ENCODE measurements at places on chromosomes 1 and 21. TPM values are rescaled to one million over a fixed set of nuclear protein-coding genes. Genes with fewer than 3 reads are reported as not detected.

Gene TACSTD2
- total RNA-seq = 103 TPM

DNA sequence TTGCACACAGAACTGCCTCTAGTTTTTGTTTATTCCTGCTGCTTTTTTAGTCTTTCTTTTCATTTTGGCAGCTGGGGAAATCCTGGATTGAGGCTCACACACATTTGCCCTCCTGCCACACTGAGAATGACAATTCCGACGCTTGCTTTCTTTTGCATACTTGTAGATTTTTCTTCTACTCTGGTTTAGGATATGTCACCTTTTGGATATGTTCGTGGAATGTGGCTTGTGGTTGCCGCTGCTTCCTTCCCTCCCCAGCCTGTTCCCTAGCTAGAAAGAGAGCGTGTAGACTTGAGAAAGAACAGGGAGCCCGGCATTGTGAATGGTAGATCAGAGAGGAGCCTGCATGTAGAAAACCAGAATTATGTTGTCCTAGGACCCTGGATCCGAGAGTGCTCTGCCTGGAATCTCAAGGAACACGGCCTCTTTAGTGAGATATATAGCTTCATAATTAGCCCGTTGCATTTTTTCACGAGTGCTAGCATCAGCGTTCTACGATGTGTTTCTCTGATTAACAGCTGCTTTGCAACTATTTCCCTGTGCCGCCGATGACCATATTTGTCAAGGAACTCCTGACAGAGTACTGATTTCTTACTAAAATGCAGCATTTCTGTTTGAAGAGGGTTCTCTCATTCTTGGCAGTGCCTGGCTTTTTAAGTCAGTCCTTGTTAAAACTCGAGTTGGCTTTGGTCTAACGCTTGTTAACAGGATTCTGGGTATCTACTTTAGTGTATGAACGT is 56.2 kb downstream of the PEX14 start:
- DNase-seq = no peak

GRCh38 chr1:61102041-61102440 is 19.7 kb downstream of the NFIA start:
- no peak for DNase-seq

Gene DMBX1
- not detected for total RNA-seq

DNA sequence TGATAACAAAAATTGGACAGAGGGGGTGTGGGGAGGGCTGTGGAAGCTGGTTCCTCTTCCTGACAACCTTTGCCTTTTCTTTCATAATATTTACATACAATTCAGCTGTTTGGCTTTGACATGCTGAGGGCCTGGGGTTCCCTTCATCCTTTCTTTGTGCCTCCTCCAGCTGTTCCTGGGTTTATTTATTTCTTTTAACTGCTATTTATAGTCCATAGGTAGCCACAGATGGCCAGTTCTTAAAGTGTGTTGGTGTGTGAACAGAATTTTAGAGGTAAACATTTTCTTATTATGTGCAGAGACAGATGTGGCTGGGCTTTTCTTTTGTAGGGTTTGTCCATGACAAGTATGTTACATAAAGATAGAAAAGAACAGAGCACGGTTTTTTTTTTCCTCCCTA is 34.1 kb upstream of the CNIH3 start:
- no peak for DNase-seq

Gene MASP2
- total RNA-seq = 0.24 TPM

DNA sequence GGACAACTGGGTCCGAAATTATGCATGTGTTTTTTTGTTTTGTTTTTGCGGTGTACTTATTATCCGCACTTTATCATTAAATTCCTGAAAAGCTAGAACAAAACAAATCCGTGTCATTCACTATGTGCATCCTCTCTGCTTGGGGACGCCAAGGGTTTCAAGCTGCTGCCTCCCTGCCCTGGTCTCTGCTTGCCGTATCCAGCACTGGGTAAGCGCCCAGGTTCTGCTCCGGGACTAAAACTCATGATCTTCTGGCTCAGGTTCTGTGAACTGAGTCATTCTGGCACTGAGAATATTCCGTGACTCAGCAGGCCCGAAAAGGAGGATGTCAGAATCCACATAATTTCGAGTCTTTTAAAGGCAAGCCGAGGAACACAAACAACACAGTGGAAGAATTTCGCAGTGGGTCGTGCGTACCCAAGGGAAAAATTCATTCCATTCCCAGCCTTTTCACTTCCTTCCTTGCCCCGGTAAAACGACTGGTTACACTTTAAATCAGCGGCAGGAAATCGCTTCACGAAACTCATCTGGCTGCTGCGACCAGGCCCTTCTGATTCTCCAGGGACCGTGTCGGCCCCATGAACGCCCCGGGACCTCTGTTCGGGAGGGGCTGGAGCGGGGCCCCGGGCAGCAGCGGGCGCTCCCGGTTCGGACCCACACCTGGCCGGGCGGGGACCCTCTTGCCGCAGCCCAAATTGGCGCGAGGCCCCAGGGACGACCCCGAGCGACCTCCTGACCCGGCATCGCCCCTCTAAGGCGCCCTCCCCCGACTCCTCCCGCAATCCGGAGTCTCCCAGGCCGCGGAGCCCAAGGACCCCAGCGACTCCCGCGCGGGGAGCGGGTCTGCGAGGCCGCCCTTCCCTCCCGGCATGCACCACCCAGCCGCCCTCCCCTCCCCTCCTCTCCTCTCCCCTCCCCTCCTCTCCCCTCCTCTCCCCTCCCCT is 746 bp upstream of the LAMC1 start:
- DNase-seq = peak; percentile 87

Gene LELP1
- not detected for total RNA-seq

DNA sequence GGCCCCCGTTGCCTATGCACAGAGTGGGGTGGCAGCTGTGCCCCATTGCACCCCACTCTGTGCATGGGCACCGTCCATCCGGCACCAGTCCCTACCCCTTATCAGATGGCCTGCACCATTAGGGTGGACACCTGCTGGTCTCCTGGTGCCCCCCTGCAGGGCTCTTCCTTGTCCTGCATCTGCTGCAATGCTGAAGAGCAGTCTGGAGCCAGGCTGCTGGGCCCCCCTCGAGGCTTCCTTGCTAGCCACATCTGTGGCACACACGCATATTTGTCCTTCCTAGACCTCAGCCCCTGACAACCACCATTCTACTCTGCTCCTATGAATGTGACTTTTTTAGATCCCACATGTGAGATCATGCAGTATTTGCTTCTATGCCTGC is 56.4 kb downstream of the COL18A1 start:
- DNase-seq = no peak

- no peak for DNase-seq
Measured at GRCh38 chr1:3564921-3565831, 46.1 kb downstream of the MEGF6 start.

GRCh38 chr1:67817319-67817718 is 15.9 kb downstream of the GNG12 start:
- DNase-seq = no peak

Gene PCSK9
- 184 TPM for total RNA-seq

GRCh38 chr1:115229016-115229415 is 109.0 kb downstream of the NGF start:
- no peak for DNase-seq

Gene KRTAP10-5
- total RNA-seq = not detected

Gene FMN2
- total RNA-seq = not detected

DNA sequence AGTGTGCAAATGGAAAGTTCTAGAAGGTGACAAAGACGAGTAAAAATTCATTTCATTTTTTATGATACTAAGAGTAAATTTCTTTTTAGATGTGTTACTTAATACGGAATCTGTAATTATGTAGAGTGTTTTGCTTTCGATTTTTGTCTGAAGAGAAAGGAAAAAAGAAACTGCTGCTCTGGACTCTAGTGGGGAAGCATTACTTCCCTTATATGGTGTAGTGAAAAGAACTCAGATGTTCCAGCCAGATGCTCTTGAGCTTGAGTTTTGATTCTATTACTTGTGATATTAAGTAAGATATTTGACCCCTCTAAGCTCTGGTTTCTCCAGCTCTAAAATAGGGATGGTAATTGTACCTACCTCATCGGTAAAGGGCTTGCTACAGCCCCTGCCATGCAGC is 12.2 kb upstream of the GPR161 start:
- DNase-seq = no peak

- DNase-seq = no peak
Measured at GRCh38 chr1:91697861-91698260, 188.1 kb downstream of the TGFBR3 start.

GRCh38 chr1:198275597-198275996 is 118.8 kb downstream of the NEK7 start:
- no peak for DNase-seq

GRCh38 chr21:17758683-17759082 is 60.5 kb downstream of the C21orf91 start:
- no peak for DNase-seq

DNA sequence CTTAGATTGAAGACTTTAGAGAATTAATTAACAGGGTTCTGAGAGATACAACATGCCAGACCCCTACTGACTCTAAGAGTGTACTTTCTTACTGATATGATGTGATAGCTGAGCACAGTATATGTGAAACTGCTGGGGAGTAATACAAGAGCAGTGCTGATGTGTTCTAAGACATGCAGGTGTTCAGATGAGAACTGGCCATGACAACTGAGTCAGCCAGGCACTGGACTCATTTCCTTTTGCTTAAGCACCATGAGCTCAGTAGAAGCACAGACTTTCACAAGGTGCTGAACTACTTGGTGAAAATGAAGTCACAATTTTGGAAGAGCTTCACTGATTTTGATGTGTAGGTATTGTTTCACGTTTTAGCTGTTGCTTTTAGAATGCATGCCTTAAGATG is 15.9 kb upstream of the POGZ start:
- DNase-seq = peak; percentile 67

- DNase-seq = peak; percentile 99
Measured at GRCh38 chr1:115545791-115546733, 95.7 kb upstream of the VANGL1 start.

Gene PCBP3
- 0.32 TPM for total RNA-seq

GRCh38 chr1:42923367-42924081 is 35.1 kb downstream of the SLC2A1 start:
- no peak for DNase-seq

DNA sequence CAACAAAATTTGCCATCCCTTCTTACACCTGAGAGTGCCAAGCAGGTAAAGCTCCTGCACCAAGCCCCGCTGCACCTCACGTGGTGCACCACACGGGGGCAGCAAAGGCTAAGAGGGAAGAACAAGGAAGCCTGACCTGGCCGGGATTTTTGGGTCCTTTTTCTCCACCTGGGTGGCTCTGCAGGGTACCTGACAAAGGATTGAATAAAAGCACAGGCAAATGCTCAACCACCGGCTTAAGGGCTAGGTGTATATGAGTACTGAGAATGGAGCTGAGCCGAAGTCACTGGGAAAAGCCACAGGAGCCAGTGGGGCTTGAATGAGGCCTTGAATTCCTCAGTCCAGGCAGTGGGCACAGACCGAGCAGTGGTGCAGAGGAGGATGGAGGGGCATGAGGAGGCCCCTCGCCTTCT is 36.4 kb downstream of the ZNF697 start:
- DNase-seq = peak; percentile 48

Gene FCRLB
- total RNA-seq = 0.51 TPM

DNA sequence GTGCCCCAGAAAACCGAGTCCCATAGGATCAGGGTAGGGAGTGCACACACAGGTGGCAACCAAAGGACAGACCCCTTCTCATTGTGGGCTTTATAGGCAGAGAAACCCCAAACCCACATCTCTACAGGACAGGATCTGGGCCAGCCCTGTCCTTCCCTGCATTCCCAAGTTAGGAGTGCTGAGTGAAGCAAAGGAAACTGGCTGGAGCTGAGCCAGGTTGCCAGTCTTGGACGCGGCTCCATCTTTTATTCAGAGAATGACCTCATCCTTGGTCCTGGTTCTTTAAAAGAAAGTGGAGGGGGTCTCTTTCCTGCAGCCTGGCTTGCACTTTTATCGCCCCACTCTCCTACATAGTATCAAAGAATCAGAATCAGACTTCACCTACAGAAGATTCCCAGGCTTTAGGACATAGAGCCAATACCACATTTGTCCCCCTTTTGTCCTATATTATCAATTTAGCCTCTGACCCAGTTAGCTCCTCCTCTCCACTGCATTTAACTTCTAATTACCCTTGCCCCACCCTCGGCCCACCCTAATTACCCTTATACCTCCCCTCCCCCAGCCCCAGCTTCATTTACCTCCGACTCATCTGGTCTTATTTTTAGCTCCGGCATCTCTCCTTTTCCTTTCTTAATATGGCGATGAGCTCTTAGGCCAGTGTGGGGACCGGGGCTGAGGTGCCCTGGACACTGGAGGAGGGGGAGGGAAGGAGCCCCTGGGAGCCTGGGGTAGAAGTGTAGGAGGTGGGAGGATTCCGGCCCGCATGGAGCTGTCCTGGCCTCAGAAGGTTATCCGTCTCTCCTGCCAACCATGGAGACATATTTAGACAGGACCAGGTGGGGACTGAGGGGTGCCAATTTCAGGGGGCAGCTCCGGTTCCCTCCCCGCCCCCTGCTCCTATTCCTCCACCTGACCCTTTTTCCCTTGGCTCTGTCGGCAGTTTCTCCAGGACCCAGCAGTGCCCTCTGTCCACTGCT is at the start of gene CASQ1:
CASQ1 (plus strand) TSS at position 927 of the 977 bp plus-strand sequence. CDS start 177 bp downstream, outside the sequence.
- no peak for DNase-seq

- peak; percentile 2 for DNase-seq
Measured at GRCh38 chr1:88685259-88685620, 1.2 kb downstream of the PKN2 start.

DNA sequence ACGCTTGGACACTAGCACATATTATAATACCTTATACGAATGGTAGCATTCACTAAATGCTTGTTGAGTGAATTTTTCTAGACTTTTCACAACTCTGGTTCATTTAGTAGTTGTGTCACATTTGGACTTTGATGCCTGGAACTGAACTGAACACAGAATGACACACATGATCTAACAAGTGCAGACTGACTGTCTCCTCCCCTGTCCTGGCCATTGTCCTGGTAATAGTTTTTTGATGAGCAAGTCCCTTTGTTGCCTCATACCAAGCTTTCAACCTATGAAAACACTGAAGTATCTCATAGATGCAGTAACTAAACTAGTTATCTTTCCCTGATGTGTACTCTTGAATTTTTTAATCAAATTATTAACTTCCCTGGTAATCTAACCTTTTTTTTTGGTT is 66.4 kb downstream of the LRRC8D start:
- DNase-seq = no peak

Gene TRIM67
- not detected for total RNA-seq

Gene NBPF20
- total RNA-seq = 3.7 TPM

DNA sequence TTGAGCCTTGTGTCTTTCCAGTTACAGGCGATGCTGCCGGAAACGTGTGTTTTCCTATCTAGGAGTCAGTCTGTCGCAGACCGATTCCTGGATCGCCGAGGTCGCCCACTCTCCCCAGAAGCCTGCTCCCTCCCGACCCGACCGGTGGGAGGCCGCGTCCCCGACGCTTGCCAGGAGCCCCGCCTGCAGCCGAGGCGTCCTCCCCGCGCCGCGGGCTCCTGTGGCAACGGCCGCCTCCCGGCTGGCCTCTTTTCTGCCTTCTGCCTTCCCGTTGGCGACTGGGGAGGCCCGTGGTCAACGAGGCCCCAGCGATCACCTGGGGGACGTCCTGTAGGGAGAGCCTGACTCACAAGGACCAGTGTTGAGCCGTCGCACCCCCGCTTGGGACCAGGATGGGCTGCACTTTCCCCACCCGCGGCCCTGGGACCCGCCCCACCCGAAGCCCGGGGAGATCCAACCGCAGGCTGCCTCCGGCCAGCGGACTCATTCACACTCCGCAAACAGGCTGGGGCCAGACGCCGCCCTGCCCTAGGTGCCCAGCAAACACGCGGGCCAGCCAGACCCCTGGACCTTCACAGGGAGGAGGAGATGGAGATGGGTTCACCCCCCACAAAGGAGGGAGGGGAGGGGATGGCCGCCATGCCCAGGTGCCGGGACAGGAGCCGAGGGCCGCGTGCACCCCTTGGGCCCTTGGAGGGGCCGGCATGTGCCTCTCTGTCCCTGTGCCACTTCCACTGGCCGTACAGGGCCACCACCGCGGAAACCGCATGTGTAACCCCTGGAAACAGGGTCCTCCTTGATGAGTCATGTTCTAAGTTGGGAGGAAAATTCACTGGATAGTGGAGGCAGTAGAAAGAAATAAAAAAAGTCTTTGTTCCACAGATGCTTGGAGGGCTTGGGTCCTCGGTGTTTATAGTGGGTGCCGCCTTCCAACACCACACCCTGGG is 7.2 kb upstream of the COL6A1 start:
- DNase-seq = peak; percentile 25
